Foreskin keratinocyte (primary cell): ENCODE measurements at places on chromosomes 2 and 18. TPM values are rescaled to one million over a fixed set of nuclear protein-coding genes. Genes with fewer than 3 reads are reported as not detected.
A peak's percentile ranks its signal among the peaks of the same experiment; 100 is the strongest.

- no peak for DNase-seq
These were observed 528.3 kb downstream of the PARD3B start for GRCh38 chr2:205073433-205074020.

GRCh38 chr2:143313861-143314260 lies 184.6 kb downstream of the ARHGAP15 start:
- DNase-seq = no peak

DNA sequence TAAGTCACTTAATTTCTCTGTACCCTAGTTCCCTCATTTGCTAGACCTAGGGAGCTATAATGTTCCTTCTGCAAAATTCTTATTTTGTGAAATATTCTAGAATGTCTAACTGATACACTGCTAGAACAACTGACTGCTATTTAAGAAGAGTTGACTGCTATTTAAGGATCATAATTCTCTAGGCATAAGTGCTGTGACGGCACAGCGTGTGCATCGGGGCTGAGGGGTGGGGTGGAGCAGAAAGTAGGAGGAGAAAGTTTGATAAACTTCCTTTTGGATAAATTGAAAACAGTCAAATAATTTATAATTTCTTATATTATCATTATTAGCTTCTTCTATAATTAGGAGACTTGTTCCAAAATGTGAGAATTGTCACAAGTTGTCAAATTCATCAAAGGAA lies 10.4 kb upstream of the ACTR3 start:
- DNase-seq = no peak

GRCh38 chr2:194954218-194954617 lies 702.8 kb upstream of the SLC39A10 start:
- DNase-seq = no peak

DNA sequence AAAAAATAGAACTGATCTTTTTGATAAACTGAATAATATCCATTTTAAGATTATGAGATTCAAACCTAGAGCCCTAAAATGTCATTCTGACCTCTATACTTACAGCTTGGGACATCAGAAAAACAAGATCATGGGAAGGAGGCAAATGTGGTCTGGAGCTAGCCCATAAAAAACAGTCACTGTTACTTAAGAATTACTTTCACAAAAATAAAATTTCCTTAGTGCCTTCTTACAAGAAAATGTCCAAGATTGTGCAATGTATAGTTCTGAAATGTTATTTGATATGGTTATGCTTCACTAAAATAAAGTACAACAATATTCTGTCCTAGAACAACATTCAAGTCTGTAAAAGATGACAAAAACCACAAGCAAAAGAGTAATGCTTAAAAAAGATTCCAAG lies 247.6 kb downstream of the DYM start:
- no peak for DNase-seq

DNA sequence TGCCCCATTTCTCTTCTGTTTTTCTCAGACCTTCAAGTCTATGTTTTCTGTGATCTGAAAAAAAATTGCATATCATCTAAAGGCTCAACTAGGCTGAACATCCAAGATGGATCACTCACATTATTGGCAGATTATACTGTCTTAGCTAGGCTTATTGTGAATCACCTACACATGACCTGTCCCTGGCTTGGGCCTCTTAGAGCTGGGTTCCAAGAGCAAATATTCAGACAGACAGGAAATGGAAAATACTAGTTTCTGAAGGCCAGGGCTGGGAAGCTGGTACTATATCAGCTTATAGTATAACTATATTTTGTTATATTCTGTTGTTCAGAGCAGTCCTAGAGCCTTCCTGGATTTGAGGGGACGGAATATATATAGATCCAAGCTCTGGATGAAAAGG lies 90.3 kb downstream of the PIK3C3 start:
- no peak for DNase-seq

DNA sequence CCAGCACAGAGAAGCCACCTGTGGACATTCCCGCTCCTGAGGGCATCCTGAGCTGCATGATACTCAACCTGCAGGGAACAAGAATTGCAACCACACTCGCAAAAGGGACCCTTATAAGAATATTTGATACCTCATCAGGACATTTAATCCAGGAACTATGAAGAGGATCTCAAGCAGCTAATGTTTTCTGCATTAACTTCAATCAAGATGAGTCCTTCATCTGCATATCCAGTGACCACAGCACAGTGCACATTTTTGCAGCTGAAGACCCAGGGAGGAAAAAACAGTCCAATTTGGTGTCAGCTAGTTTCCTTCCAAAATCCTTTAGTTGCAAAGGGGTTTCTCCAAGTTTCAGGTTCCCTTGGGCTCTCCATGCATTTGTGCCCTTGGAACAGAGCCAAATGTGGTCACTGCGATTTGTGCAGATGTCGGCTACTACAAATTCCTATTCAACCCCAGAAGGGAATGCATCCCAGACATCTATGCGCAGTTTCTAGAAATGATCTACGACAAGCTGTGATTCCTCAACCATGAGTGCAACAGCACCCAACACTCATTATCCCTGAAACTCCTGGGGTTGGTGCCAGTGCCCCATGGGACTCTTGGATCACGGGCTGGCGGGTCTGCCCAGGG lies 23.3 kb upstream of the FHOD3 start:
- no peak for DNase-seq

DNA sequence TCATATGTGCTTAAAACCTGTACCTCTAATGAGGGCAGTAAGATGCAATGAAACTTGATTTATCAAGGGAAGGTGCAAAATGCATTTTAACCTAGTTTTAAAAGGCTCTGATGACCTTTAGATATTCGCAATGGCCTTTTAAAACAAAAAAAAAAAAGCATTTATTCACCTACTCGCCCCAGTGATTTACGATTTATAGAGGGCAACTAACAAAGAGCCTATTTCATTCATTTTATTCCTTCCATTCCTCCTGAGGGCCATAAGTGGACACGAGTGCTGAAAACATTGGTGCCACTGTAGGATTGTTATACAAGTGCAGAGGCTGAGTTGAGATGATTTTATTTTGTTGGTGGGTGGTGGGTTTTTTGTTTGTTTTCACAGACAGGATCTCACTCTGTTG lies 48.1 kb downstream of the RNF152 start:
- no peak for DNase-seq

DNA sequence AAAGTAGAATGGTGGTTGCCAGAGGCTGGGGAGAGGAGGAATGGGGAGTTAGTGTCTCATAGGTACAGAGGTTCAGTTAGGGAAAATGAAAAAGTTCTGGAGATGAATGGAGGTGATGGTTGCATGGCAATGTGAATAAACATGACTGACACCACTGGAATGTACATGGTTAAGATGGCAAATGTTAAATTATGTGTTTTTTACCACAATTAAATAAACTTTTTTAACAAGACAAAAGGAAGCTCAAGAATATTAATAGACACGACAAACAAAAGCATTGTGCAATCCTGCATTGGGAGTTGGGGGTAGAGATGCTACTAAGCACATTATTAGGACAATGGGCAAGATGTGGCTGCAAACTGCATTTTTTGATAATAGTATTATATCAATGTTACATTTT lies 147.7 kb downstream of the TWIST2 start:
- peak; percentile 7 for DNase-seq

DNA sequence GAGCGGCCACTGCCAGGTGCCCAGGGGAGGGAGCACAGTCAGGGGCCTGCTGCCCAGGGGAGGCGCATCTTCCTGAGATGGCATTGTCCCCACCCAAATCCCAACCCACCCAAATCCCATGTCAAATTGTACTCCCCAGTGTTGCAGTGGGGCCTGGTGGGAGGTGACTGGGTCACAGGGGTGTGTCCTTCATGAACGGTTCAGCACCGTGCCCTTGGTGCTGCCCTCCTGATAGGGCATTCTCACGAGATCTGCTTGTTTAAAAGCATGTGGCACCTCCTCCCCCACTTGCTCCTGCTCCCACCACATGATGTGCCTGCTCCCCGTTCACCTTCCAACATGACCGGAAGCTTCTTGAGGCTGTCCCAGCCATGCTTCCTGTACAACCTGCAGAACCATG lies 27.6 kb downstream of the ANKMY1 start:
- no peak for DNase-seq

DNA sequence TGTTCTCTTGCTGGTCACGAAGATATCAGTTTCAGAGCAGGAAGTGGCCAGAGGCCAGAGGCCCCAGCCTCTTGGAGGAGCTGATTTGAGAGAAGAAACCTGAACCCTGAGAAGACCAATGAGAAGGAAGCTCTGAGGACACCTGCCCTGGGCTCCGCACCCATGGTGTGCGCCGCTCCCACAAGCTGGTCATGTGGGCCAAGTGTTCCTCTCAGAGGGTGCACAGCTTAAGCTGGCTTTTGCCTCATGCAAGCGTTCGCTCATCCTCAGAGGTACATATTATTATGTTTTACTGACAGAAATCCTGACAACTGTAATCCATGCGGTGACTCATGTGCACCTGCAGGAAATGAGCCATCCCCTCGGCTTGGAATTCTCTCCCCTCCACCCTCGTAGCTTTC lies 316.1 kb upstream of the MYT1L start:
- DNase-seq = peak; percentile 98

GRCh38 chr2:36713310-36713709 lies 16.8 kb downstream of the VIT start:
- no peak for DNase-seq

- no peak for DNase-seq
These were observed 12.6 kb upstream of the L3MBTL4 start for GRCh38 chr18:6427286-6427685.

DNA sequence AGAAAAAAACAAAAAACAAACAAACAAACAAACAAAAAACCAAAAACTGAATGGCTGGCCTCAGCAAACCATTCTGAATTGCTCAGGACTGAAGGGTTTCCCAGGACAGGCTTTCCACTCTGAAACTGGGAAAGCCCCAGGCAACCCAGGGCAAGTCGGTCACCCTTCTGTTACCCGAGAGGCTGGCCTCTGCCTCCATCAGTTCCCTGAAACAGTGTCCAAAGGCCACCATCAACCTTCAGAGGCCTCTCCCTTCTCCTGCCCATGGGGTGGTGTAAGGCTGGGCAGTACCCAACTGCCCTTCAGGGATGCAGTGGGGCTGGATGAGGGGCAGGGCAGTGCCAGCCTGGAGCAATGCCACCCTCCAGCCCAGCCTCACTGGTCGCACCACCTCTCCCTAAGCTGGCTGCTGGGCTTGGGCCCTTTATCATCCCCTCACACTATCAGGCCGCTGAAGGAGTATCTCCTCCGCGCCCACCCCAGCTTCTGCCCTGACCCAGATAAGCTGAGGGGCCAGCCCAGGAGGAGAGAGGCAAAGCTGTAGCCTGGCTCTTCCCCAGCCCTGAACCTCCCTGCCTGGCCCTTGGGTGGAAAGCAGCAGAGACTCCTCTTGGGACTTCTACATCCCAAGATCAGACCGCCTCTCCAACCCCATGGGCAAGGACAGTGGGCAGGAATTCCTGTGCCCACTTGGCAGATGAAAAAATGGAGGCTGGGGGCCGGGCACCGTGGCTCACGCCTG lies 35.9 kb downstream of the ZFP36L2 start:
- DNase-seq = no peak

GRCh38 chr2:11033114-11033513 lies 121.4 kb downstream of the KCNF1 start:
- no peak for DNase-seq

GRCh38 chr2:210224591-210224940 lies 681 bp downstream of the ACADL start:
- DNase-seq = no peak

DNA sequence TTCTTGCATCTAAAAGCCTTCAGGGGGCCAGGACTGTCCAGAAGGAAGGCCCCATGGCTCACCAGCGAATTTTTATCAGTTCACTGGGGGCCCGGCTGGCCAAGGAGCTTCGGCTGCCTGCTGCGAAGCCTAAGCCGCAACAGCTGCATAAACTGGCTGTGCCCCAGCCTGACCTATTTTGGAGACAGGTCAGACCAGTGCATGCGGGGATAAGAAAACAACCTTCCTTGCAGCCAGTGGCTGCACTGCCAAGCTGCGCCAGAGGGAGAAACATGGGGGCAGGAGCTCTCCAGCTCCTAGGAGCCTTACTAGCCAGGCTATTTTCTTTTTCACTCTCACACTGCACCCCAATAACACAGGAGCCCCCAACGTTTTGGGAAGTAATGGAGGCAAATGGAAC lies 15.2 kb downstream of the PAX3 start:
- DNase-seq = no peak

DNA sequence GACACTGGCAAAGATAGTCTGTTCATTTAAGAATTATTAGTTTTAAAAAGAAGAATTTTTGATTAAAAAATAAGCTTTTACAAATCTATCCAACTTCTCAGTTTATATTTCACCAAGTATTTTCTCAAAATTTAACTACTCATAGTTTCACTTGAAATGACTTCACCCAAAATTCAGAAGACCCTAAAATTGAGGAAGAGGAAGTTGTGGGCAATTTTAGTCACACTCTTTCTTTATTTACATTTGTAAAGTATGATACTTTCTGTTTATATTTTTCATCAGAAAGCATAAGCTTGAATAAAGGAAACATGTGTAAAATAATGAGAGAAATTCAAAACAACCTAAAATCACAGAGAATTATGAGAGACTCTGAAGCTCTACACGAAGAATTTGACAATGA lies 278.8 kb upstream of the MEIS1 start:
- DNase-seq = no peak

DNA sequence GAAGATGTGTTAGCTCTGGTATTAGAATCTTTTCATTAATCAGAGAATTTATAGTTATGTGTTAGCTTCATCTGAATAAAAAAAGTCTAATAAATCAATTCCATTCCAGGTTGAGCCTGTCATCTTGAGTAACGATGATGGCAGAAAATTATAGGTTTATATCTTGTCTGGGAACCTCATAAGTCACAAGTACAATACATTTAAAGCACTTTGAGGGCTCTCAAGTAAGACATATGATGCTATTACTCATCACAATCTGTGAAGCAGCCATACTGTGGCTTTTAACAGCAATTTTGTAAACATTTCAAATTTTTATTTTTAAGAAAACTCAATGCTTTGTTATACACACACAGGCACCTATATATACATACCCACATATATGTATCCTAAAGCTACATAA lies 484.1 kb upstream of the VRK2 start:
- DNase-seq = no peak

Gene AGXT
- not detected in 2 replicates for polyA plus RNA-seq

Gene FBXO48
- 0.66 and 0.90 TPM in 2 replicates for polyA plus RNA-seq

Gene AKAIN1
- not detected in 2 replicates for polyA plus RNA-seq

Gene CENPA
- polyA plus RNA-seq = 28.2 and 37.2 TPM in 2 replicates

Gene KCNS3
- 3.5 and 6.8 TPM in 2 replicates for polyA plus RNA-seq

Gene SIX2
- polyA plus RNA-seq = 0.06 TPM in 1 of 2 replicates, not detected in the other

Gene TNFAIP6
- not detected in 2 replicates for polyA plus RNA-seq

Gene MEP1B
- polyA plus RNA-seq = not detected in 2 replicates

Gene DSC1
- 0.04 and 0.07 TPM in 2 replicates for polyA plus RNA-seq

Gene PLA2R1
- polyA plus RNA-seq = 2.9 and 4.5 TPM in 2 replicates

Gene SULT1C2
- polyA plus RNA-seq = not detected in 2 replicates

Gene SKOR2
- polyA plus RNA-seq = not detected in 2 replicates

Gene TOGARAM2
- 0.06 and 0.10 TPM in 2 replicates for polyA plus RNA-seq

Gene TRIB2
- 2.9 and 3.7 TPM in 2 replicates for polyA plus RNA-seq

Gene ATP6V1B1
- polyA plus RNA-seq = 0.08 TPM in 1 of 2 replicates, not detected in the other
